Activated naive CD4-positive, alpha-beta T cell treated with anti-CD3 and anti-CD28 coated beads for 36 hours (primary cell): ENCODE measurements at places on chromosomes 4 and X. TPM values are rescaled to one million over a fixed set of nuclear protein-coding genes. Genes with fewer than 3 reads are reported as not detected.

Gene TMPRSS11B
- not detected for total RNA-seq

Gene ADRA2C
- total RNA-seq = not detected

Gene NLGN3
- 0.81 TPM for total RNA-seq

Gene NUDT10
- 0.95 TPM for total RNA-seq

Gene TCEAL6
- total RNA-seq = not detected

Gene SSX3
- not detected for total RNA-seq

- DNase-seq = peak; percentile 62
Measured at GRCh38 chrX:71650333-71650969, 16.9 kb upstream of the LOC101059915 start.

GRCh38 chrX:97763981-97764380 is 880.3 kb downstream of the RPA4 start:
- no peak for DNase-seq

DNA sequence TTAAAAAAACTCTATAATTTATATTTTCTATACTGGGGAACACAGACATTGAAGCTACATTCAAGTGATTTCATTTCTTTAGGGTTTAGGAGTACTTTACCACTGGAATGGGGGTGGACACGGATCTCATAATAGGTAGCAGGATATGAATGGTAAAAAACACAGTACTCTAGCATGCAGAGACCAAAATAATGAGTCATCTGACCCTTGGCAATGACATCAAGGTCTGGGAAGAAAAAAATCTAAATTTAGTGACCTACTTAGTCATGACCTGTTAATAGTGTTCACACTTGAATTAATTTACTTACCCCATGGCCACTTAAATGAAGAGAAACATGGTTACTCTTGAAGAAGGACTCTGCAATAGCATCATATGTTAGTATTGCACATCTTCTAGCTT is 187.9 kb downstream of the EPHA5 start:
- no peak for DNase-seq

GRCh38 chrX:153831429-153832150 is 1.2 kb upstream of the PDZD4 start:
- no peak for DNase-seq

- DNase-seq = no peak
Measured at GRCh38 chrX:104921584-104922205, 298.8 kb downstream of the TEX13A start.

GRCh38 chrX:94743478-94743877 is 1069.5 kb downstream of the FAM133A start:
- DNase-seq = no peak

DNA sequence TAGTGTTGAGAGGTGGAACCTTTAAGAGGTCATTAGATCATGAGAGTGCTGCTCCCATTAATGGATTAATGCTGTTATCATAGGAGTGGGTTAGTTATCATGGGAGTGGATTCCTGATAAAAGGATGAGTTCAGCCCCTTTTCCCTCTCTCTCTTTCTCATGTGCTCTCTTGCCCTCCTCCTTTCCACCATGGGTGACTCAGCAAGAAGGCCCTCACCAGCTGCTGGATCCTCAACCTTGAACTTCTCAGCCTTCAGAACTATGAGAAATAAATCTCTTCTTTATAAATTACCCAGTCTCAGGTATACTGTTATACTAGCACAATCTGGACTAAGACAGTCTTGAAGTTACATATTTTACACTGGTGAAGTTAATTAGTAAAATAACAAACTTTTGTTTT is 10.0 kb upstream of the CDKL5 start:
- DNase-seq = no peak
